ENCODE measurements at places on chromosomes 13 and 19.

DNA sequence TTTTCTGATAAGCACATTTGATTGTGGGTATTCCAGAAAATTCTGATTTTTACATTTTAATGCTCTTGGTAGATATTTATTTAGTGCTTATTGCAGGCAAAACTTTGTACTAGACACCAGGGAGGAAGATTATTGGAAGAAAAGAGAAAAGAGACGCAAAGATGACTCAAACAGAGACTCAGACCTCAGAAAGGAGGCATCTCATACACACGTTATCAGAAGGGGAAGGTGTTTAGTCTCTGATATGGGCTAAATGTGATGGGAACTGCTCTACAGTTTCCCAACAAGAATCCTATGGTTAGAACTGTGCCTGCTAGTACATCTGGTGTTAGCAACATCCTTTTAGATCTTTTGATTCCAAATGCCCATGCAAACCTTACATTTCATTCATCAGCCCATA lies 245.6 kb downstream of the KLF5 start:
- no peak for DNase-seq

DNA sequence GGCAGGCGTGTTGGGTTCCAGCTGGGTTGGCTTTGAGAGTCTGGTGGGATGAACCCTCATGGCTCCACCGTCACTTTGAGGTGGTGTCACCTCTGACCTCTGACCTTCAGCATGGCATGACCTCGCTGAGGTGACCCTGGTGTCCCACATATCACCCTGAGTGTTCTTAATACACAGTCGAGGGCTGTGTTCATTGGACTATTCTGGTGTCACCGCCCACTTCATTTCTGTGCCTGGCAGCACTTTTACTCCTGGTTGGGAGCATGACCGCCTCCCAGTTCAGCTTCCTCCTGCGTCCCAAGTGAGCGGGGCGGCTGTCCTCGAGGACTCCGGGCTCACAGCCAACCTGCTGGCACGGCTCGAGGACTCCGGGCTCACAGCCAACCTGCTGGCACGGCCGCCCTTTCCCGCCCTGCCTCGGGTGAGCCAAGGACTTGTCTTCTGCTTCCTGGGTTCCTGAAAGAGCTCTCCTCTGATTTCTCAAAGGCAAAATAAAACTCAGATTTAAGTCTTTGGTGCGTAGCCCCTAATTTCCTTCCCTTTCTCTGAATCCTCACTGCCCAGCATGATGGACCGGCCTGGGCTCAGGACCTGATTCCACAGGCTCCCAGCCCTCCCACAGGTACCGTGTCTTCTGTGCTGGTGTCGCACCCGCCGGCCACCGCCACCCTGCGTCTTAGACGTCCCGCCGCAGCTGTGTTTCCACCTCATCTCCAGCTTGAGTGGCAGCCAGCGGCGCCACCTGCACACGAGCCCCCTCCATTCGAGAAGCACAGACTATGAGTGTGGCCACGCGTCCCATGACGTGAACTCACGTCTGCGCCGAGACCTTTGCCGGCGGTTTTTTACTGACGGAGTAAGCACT lies 10.4 kb downstream of the ATP4B start:
- peak; percentile 24 for DNase-seq

- no peak for DNase-seq
These were observed 1671.5 kb upstream of the SLC10A2 start for GRCh38 chr13:104737713-104738112.

- no peak for DNase-seq
These were observed 26.1 kb upstream of the TIMM44 start for GRCh38 chr19:7969555-7969939.

GRCh38 chr19:29111576-29111975 lies 101.4 kb downstream of the UQCRFS1 start:
- DNase-seq = no peak

GRCh38 chr13:24129914-24130774 lies 30.4 kb upstream of the SPATA13 start:
- no peak for DNase-seq

GRCh38 chr19:2747349-2747748 lies 7.5 kb upstream of the SLC39A3 start:
- no peak for DNase-seq

GRCh38 chr13:96089749-96090239 lies at the start of gene HS6ST3:
TSS of gene HS6ST3 (plus strand) at chr13:96090107.
- DNase-seq = peak; percentile 8

- no peak for DNase-seq
These were observed 6.1 kb downstream of the MZF1 start for GRCh38 chr19:58566989-58567388.

DNA sequence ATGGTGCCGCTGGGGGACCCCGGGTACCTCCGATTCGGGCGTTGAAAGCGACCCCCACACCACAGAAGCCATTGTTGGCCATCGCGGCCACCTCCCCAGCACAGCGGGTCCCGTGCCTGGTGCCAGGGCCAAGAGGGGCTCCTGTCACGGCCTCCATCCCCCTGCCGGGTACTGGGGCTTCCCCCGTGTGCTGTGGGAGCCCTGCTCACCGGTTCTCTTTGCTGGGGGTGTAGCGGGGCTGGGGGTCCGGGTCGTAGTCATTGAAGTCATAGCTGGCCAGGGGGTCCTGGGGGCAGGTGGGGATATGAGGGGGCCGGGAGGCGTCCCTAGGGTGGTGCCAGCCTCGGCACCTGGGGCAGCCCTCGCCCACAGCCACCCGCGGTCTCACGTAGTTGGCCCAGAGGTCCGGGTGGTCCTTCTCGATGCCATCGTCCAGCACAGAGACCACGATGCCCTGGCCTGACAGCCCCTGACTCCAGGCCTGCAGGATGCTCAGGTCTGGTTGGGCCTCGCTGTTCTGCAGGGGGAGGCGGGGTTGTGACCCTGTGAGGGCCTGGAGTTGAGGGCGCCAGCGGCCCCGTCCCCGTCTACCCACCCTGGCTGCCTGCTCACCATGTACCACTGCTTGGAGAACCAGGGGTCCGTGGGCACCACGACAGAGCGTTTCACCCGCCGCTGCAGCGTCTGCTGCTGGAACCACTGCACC lies 2.4 kb downstream of the PCSK4 start:
- DNase-seq = no peak

DNA sequence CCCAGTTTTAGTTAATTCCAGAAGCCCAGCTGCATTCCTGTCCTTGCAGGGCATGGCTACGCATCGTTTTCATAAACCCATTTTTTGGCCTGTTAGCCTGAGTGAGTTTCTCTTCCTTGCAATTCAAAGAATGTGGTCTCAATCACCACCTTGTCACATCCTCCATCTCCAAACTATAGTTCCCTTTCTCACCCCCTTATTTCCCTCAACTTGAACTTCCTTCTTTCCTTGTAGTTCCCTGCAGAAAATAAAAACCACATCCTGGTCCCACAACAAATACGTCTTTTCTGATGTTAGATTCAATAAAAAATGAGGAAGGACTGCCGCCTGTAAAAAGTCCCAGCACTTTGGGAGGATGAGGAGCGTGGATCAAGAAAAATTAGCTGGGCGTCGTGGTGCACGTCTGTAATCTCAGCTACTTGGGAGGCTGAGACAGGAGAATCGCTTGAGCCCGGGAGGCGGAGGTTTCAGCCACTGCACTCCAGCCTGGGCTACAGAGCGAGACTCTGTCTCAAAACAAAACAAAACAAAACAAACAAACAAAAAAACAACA lies 13.2 kb downstream of the ADGRE3 start:
- DNase-seq = no peak

- no peak for DNase-seq
These were observed 72.9 kb upstream of the TSC22D1 start for GRCh38 chr13:44649104-44649428.

- no peak for DNase-seq
These were observed 29.9 kb upstream of the FAM124A start for GRCh38 chr13:51192348-51192747.

- DNase-seq = no peak
These were observed 14.4 kb downstream of the CCDC124 start for GRCh38 chr19:17946965-17947784.

- DNase-seq = no peak
These were observed 16.6 kb upstream of the ZNF253 start for GRCh38 chr19:19849056-19849455.

- peak; percentile 46 for DNase-seq
These were observed 16.2 kb downstream of the NUFIP1 start for GRCh38 chr13:44972956-44973581.

- no peak for DNase-seq
These were observed 361.6 kb downstream of the TDRD3 start for GRCh38 chr13:60758637-60759036.

GRCh38 chr19:55149078-55150003 lies at the start of gene TNNT1:
TSS of gene TNNT1 (minus strand) at chr19:55149206. CDS start at chr19:55147157, 2,049 bp downstream.
- no peak for DNase-seq

GRCh38 chr19:36103842-36104552 lies 6.9 kb upstream of the OVOL3 start:
- DNase-seq = peak; percentile 5

- peak; percentile 96 for DNase-seq
These were observed 10.0 kb downstream of the CFD start for GRCh38 chr19:869245-870177.

DNA sequence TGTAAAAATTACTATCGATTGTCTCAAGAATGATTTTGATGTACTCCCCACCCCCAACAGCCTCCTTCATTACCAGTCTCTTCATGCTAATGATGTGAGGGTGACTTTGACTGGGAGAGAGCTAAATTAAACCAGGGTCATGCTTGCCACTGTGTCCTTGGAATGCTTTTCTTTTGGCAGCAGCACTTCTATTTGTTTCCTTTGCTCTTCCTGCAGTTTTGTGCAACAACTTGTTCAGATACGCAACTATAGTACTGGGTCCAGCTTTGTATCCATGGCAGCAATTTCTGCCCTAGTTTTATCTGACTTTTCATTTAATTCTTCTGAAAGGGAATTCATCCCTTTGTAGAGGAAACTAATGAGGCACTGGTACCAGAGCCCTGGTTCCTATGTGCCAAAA lies 2792.1 kb downstream of the PCDH9 start:
- DNase-seq = no peak

GRCh38 chr19:18895038-18895823 lies 727 bp downstream of the CERS1 start:
- peak; percentile 22 for DNase-seq

GRCh38 chr19:29477831-29478577 lies 47.8 kb upstream of the VSTM2B start:
- DNase-seq = no peak

DNA sequence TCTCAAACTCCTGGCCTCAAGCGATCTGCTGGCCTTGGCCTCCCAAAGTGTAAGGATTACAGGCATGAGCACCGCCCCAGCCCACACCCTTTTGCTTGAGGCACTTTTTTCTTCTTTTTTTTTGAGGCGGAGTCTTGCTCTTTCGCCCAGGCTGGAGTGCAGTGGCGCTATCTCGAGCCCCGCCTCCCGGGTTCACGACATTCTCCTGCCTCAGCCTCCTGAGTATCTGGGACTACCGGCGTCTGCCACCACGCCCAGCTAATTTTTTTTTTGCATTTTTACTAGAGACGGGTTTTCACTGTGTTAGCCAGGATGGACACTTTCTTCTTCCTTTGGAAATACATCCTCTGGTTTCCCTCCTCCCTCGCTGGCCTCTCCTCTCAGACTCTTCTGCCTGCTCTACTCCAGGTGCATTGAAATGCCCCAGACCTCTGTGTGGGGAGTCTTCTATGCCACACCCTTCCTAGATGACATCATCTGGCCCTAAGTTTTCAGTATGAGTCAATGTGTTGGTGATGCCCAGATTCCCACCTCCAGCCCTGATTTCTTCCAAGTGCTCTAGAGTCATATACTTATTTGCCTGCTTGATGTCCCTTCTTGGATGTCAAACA lies 20.7 kb upstream of the TPT1 start:
- DNase-seq = peak; percentile 52

GRCh38 chr13:66977161-66977560 lies 253.0 kb downstream of the PCDH9 start:
- no peak for DNase-seq

- DNase-seq = no peak
These were observed 1135.9 kb upstream of the PCDH20 start for GRCh38 chr13:62551588-62551987.

GRCh38 chr13:100340865-100341264 lies 247.7 kb downstream of the GGACT start:
- DNase-seq = no peak
